Adrenal gland (tissue), 19 donors: ENCODE measurements at places on chromosomes 2 and 18.

DNA sequence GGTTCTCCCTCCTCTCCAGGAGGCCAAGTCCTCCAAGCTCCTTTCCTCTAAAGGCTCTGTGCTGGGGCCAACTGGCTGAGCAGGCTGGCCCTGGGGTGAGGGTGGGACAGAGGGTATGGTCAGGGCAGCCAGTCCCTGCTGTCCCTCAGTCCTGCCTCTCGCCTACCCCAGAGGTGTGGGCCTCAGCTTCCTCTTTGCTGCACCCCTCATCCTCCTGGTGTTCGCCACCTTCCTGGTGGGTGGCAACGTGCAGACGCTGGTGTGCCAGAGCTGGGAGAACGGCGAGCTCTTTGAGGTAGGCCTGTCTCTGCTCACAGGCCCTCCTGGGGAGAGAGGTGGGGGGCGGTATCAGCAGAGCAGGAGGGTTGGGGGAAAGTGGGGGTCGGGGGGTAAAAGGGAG lies 6.8 kb downstream of the PROM2 start:
- no peak for DNase-seq
- no peaks in the 10 kb centered on the region for H3K36me3 ChIP-seq
- H3K4me3 ChIP-seq = no peak overlapping the region

- H3K27me3 ChIP-seq = no peaks in the 10 kb centered on the region
- no peak overlapping the region for H3K4me3 ChIP-seq
- H3K36me3 ChIP-seq = no peaks in the 10 kb centered on the region
- no peak for DNase-seq
- no peak overlapping the region for H3K27ac ChIP-seq
Observed at GRCh38 chr18:44149706-44150105, 531.0 kb upstream of the SETBP1 start.

DNA sequence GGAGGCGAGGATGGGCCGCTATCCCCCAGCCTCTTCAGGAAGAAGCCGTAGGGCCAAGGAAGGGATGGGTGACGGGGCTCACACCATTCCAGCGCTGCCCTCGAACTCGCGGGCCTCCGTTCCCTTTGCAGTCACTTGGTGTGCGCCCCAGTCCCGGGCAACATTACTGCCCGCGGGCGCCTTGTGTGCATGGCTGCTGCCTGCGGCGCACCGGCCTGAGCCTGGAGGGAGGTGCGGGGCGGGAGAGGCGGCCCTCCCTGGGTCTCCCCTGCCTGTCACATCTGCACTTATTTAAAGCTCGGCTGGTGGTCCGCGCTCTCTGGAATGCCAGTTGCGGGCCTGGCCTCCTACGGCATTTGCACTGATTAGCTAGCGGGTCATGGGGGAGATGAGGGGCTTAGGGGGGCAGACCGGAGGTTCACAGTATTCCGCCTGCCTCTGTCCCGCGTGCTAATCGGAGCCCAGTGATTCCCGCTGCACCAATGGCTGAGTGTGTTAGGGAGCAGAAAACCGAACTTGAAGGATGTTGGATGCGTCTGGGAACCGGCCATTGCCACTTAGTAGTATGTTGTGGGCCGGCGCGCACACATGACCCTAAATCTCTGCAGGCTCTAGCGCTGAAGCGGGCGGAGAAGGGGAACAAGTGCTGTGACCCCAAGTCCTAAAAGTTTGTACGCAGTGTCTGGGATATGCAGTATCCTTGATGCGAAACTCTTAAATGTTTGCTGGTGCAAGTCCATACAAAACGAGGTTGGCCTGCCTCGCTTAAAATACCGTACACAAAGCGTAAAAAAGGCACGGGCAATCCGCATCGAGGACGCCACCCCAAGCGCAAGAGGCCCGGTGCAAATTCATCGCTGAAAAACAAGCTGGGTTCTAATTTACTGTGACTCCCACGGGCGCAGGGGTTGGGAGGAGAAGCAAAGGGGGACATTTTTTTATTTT lies 161.2 kb upstream of the SIX2 start:
- no peaks in the 10 kb centered on the region for H3K36me3 ChIP-seq
- peaks cover 67% of the 10 kb centered on the region for H3K27me3 ChIP-seq
- DNase-seq = no peak
- H3K4me3 ChIP-seq = no peak overlapping the region

GRCh38 chr2:50722776-50723175 lies 309.2 kb downstream of the NRXN1 start:
- H3K27me3 ChIP-seq = no peaks in the 10 kb centered on the region
- H3K4me3 ChIP-seq = no peak overlapping the region
- no peaks in the 10 kb centered on the region for H3K4me1 ChIP-seq
- no peak overlapping the region for H3K27ac ChIP-seq
- H3K36me3 ChIP-seq = no peaks in the 10 kb centered on the region

DNA sequence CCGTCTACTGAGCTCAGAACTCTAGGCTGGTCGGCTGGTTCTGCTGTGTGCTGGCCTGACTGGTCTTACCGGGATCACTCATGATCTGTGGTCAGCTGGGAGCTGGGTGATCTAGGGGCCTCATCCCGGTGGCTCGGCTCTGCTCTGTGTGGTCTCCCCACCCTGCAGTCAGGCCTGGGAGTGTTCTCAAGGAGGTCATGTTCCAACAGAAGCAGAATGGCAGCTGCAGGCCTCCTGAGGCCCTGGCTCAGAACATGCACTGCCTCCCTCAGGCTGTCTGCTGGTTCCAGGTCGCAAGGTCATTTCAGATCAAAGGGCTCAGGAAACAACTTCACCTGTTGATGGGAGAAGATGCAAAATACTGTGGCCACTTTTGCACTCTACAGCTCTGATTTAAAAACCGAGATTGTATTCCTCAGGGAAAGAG lies 81.1 kb upstream of the RFX8 start:
- no peaks in the 10 kb centered on the region for H3K36me3 ChIP-seq
- H3K4me1 ChIP-seq = no peaks in the 10 kb centered on the region
- H3K4me3 ChIP-seq = no peak overlapping the region
- no peak overlapping the region for H3K27ac ChIP-seq

GRCh38 chr2:196745711-196746110 lies 53.8 kb downstream of the GTF3C3 start:
- H3K4me1 ChIP-seq = no peaks in the 10 kb centered on the region
- H3K27ac ChIP-seq = no peak overlapping the region
- no peaks in the 10 kb centered on the region for H3K36me3 ChIP-seq
- H3K4me3 ChIP-seq = no peak overlapping the region

GRCh38 chr2:235042576-235043515 lies 91.0 kb downstream of the SH3BP4 start:
- no peak overlapping the region for H3K4me3 ChIP-seq
- H3K27ac ChIP-seq = no peak overlapping the region
- DNase-seq = no peak
- no peaks in the 10 kb centered on the region for H3K4me1 ChIP-seq
- H3K27me3 ChIP-seq = no peaks in the 10 kb centered on the region

DNA sequence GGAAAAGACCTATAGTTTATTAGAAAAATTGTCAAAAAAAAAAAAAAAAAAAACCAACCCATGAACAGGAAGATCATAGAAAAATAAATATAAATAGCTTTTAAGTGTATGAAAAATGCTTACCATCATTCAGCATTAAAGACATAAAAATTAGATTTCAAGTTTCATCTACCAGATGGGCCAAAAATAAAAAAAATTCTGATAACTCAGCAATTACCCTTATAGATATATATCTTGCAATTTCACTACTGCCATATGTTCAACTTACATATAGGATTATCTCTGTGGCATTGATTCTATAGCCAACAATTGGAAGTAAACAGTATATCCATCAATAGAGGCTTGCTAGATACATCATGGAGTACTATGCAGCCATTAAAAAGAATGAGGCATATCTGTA lies 126.6 kb upstream of the SMAD2 start:
- H3K27me3 ChIP-seq = no peaks in the 10 kb centered on the region
- H3K27ac ChIP-seq = no peak overlapping the region
- peaks cover 10% of the 10 kb centered on the region for H3K4me1 ChIP-seq
- DNase-seq = no peak

GRCh38 chr2:240600451-240600961 lies 14.0 kb downstream of the CAPN10 start:
- H3K36me3 ChIP-seq = peaks cover 18% of the 10 kb centered on the region
- H3K27ac ChIP-seq = no peak overlapping the region
- no peak for DNase-seq
- no peak overlapping the region for H3K4me3 ChIP-seq

DNA sequence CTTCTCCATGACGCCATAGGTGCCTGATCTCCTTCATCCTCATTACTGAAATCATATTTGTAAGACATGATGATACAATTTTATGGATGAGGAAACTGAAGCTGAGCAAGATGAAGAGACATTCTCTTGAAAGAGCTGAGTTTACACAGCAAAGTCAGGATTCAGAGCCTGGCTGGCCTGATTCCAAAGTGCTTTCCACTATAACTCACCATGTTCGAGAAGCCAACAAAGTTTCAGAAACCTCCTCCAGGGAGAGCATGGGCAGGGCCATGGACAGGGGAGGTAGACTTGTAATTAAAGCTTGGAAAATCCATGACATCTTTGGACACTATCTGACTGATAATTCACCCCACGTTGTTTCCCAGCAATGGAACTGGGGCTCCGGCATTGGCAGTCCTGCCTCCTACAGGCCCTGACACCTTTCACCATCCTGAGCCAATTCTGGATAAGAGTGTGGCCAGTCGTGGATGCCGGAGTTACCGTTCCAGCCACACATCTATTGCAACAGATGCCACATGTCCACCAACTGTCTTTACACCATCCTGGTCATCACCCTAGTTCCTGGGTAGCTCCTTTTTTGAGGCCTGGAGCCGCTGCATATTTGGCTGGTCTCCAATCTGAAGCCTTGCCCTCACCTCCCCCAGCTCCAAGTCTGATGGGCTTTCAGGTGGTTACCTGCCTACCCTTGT lies 85.0 kb upstream of the PPP1CB start:
- DNase-seq = no peak
- no peaks in the 10 kb centered on the region for H3K27me3 ChIP-seq

DNA sequence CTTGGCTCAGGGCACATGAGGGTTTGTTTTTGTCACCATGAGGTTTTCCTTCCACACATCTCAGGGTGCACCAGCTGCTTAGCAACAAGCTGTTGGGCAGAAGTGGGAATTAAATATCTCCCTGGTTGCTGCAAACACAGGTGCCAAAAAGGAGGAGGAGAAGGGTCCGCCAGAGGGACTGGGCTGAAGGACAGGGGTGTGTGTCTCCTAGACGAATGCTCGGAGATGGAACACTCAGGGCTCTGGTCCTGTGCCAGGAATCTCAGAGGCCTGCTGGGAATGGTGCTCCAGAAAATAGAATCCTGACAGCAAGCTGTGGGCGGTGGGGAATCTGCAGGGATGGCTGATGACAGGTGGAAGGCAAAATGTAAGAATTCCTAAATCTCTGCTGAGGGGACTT lies 94.5 kb downstream of the VSNL1 start:
- no peak overlapping the region for H3K4me3 ChIP-seq
- no peak overlapping the region for H3K27ac ChIP-seq
- H3K36me3 ChIP-seq = no peaks in the 10 kb centered on the region

GRCh38 chr2:228762565-228762964 lies 508.5 kb downstream of the PID1 start:
- no peak overlapping the region for H3K4me3 ChIP-seq
- no peaks in the 10 kb centered on the region for H3K4me1 ChIP-seq
- H3K36me3 ChIP-seq = no peaks in the 10 kb centered on the region
- no peak overlapping the region for H3K27ac ChIP-seq
- no peak for DNase-seq
- H3K27me3 ChIP-seq = no peaks in the 10 kb centered on the region

GRCh38 chr2:42792087-42792582 lies 248 bp downstream of the HAAO start:
- no peaks in the 10 kb centered on the region for H3K27me3 ChIP-seq
- H3K36me3 ChIP-seq = no peaks in the 10 kb centered on the region
- peak overlapping the region; percentile 72 for H3K4me3 ChIP-seq
- peak overlapping the region; percentile 54 for H3K27ac ChIP-seq
- DNase-seq = peak; percentile 56

DNA sequence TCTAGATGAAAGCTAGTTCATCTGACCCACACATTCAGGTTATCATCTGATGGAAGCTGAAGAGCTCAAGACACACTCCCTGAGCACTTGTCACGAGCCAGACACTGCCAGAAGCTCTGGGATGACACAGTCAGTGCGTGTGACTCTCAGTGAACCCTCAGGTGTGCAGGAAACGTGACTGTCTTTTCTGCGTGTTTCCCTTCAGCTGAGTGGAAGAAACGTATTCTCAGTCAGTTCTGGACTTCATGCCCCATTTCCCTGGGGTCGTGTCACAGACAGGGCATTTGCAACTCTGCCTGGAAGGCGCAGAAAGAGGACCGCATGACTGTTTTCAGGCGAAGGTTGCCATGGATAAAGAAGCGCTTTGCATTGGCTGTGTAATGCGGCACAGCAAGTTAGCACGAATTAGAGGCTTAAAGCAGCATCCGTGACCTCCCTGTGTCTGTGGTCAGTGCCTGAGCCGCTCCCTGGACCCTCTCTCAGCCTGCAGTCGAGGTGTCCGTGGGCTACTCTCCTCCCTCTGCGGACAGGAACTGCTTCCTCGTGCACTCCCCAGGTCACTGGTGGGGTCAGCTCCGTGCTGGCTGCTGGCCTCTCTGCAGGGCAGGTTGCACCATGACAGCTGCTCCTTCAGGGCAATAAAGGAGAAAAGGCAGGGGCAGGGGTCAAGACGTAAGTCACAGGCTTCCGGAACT lies 3.3 kb upstream of the ALLC start:
- H3K4me1 ChIP-seq = peaks cover 44% of the 10 kb centered on the region
- no peaks in the 10 kb centered on the region for H3K27me3 ChIP-seq
- no peak for DNase-seq
- no peak overlapping the region for H3K27ac ChIP-seq
- H3K4me3 ChIP-seq = no peak overlapping the region
- H3K36me3 ChIP-seq = no peaks in the 10 kb centered on the region

DNA sequence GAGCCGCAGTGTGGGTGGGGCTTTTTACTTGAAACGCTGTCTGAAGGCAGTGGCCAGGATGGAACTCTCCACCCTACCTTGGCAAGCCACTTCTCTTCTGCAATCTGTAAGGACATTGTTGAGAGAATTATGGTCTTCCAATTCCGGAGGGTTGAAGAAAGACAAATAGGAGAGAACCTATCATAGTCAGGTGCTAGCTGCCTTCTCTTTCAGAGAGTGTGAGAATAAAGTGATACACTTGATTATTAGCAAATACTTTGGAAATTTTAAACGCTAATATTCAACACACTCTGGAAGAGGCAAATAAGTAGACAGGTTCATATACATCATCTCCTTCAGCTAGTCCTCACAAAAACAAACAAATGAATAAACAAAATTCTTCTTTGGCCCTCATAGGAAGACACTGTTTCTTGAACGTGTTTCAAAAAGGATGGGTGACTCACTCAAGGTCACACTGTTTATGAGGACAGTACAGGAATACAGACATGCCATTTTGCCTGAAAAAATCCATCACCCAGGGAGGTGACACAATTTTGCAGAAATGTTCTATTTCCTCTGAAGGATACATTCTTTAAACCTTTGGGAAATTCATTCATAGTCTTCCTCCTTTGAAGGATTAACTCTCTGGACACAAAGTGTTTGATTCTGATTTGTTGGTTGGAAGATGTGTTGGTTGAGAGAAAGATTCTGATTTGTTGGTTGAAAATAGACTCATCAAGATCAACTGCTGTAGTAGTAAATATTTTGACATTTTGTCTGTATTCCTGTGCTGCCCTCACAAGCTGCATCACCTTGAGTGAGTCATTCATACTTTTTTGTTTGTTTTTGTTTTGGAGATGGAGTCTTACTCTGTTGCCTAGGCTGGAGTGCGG lies 2.2 kb upstream of the IL1RN start:
- H3K27ac ChIP-seq = peak overlapping the region; percentile 90
- H3K4me3 ChIP-seq = no peak overlapping the region
- H3K36me3 ChIP-seq = no peaks in the 10 kb centered on the region

- no peaks in the 10 kb centered on the region for H3K27me3 ChIP-seq
- no peak overlapping the region for H3K4me3 ChIP-seq
- no peak for DNase-seq
- no peaks in the 10 kb centered on the region for H3K36me3 ChIP-seq
- H3K4me1 ChIP-seq = no peaks in the 10 kb centered on the region
Observed at GRCh38 chr2:226020956-226021355, 621.4 kb downstream of the NYAP2 start.
